Right lung (tissue), 10 donors: ENCODE measurements at places on chromosomes 5 and 9.

DNA sequence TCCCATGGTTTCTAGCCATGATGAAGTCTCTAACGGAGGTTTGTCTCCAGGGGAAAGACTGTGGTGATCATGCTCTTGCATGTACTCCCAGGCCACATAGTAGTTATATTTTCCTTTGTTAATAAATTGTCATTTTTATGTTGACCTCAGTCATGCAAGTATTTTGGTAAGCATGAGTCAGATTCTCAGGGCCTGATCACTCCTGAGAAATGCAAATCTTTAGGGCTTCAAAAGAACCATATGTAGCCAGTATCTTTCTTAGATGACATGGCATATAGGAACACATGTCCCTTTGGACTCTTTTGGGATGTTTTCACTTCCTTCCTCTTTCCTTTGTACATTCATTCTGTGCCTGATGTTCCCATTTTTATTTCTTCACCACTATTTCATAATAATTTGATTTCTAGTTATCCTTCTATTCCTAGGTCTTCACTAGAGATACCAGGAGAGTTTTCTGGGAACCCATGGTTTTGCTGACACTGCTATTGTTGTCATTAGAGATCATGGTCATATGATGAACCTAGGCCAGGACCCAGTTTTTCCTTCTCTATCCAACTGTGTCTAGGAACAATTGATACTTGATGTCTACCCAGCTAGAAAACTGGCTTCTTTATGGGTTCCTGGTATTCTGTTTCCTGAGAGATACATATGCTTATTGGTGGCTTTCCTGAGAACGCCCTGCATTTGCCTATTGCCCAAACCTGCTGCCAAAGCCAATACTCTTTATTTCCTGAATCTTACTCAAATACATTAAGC lies 248.1 kb upstream of the NREP start:
- DNase-seq = no peak

DNA sequence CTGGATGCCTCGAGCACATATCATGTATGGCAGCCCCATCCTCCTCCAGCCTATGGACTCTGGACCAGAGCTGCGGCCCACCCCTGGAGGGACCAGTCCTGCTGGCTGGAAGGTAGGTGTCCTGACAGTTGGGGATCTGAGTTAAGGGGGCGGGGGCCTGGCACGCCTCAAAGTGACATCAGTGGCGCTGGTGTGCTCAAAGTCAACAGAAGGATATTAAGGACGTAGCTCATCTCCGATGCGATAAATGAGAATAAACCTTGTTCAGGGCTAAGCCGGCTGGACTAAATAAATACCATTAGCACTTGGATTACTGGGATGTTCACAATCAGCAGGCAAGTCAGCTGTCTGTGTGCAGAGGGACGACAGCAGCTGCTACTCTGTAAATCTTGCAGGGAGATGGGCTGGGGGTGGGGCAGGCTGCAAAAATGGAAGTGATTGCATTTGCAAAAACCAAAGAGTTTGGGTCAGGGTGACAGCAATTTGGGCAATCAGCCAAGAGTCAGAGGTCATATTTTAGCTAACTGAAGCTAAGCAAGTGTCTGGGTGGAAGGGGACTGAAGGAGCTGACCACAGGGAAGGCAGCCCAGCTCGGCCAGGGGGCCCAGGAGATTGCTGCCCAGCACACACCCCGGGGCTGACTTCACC lies 80.0 kb upstream of the LRRTM2 start:
- peak; percentile 82 for DNase-seq

DNA sequence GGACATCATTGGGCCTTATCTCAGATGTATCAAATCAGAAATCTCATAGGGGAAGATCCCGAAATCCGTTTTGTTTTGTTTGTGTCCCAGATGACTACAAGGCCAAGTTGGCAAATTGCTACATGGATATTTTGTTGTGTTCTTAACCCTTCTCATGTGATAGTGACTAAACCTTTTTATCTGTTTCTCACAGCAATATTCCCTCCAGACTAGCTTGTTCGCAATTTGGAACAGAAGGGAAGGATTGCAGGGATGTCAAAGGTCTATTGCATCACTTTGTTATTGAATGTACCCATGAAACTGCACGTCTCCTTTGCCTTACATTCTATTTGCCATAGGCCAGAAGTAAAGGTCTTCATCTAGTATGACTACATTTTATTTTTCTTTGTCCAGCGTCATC lies 453.9 kb downstream of the NFIB start:
- no peak for DNase-seq

DNA sequence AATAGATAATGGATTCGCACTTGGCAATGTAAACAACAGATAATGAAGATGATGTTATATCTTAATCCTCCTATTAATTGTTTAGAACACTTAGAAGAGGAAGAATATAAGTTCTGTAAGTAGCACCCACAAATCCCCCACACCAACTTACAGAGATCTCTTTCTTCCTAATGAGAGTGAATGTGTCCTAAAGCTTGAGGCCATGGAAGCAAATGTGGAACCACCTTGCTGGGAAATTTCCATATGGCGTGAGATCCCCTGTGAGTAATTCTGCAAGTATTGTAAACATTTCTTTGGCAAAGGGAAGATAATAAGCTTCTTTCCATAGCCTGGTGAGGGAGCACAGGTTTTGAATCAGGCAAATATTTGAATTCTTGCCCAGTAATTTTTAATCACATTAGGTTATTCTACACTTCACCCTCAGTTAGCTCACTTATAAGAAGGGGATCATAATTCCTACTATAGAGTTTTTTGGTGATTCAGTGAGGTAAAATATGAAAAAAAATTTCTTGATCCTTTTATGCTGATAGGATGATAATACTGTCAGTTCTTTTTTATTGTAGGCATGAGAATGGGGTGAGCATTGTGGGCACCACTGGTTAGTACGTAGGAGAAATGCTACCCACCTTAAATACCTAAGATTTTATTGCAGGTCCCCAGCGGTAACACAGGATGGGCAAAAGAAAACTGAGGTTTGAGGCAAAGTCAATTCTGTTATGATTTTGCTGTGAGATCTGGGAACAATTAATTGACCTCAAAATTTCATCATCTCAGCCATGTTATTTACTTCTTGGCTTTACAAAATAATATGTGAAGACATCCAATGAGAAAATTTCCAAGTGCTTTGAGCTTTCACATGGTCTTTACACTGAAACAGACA lies 574.8 kb downstream of the PSAT1 start:
- DNase-seq = no peak

- no peak for DNase-seq
Observed at GRCh38 chr5:142697356-142698255, 11.7 kb upstream of the FGF1 start.

DNA sequence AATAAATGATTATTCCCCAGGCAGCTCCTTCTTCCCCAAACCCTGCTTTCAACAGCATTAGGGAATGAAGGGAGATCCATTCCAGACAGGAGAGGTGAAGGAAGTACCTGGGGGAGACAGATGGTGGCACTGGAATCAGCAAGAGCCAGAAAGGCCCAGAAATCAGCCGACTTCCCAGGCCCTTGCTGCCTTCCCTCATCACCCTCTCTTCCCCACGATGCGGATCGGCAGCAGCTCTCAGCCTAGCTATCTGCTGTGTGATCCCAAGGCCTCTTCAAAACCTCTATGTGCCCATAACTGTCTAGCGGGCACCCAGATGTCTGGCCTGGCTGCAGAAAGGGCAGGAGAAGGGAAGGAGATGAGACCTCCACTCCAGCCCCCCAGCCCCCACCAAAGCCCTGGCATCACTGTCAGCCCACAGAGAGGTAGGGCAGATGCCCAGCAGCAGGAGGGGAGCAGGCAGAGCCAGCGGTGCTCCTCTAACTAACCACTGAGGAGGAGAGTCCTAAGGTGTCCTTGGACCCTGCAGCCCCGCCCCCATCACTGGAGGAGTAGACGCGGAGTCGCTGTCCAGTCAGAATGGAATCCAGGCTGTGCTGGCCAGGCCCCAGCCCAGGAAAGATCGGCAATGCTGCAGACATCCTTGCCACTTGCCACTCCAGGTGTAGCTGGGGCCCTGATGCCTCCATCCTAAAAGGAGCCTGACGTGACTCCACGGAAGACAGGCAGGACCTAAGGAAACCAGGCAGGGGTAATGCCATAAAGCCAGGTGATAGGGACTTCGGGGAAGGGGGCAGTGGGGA lies 12.7 kb downstream of the CNTFR start:
- DNase-seq = no peak

DNA sequence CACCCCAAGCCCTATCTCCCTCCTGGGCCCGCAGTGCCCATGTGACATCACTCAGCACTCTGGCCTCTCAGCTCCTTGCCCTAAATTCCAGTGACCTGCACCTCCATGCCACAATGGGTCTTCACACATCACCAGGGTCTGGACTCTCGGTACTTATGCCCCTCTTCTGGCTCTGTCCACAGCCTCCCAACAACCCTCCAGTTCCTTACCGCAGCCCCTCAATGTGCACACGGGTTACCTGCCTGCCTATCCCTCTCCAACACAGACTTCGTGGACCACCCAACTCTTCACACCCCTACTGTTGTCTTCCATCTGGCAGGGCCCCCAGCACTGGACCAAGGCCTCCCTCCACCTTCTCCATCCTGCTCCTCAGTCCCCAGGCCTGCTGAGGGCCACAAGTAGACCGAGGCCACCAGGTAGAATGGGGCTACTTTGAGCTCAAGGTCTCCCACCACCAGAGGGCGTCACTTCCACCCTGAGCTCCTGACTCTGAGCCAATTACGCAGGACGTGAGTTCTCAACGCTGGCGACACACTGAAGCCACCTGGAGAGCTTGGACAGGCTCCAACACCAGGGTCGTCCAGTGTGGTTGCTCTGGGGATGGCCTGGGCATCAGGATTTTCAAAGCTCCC lies 172.1 kb downstream of the GABBR2 start:
- no peak for DNase-seq

- no peak for DNase-seq
Observed at GRCh38 chr5:174454890-174455289, 269.5 kb upstream of the MSX2 start.

DNA sequence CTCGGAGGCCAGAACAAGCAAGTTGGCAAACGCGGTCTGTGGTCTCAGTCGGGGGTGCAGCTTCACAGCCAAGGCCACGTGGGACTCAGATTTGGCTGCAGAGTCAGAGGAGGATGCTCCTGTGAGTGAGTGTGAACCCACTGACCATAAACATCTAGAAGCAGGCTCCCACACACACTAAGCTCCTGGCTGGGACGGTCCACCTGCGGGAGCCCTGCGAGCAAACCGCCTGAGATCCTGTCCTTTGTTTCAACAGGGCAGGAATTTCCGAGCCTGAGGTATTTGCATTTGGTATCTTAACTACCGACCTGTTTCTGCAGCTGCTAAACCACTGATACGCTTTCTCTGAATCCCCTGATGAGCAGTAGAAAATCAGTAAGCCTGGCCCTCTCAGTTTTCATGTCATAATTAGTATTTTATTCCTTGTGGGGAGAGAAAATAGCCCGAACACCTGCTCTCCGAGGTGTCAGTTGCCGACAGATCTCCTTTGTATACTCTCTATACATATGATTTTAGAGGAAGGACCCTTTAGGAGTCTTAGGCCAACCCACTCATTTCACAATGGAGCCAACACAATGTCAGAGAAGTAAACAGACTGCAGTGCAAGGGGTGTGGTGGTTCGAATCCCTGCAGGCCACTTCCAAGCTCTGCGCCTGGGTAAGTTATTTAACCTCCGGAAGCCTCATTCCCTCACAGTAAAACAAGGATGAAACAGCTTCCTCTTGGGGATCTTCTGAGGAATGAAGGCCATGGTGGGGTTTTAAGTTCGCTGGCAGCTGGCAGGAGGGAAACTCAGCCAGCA lies 40.9 kb upstream of the PWWP2A start:
- no peak for DNase-seq

DNA sequence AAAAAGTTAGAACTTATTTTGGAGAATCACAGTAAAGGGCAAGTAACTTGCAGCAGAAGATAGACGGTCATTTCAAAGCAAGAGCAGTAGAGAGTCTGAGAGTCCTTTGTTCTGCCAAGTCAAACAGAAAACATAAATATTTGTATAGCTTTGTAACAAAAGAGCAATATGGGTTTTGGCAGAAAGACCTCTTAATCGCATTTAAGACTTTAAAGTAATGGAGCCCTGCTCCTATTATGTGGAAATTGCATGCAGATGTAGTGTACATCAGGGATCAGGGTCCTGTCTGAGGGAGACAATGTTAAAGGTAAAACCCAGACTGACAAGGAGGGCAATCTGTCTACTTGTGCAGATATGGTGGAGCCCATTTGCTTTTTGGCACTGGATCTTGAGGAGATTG lies 87.2 kb downstream of the PGM5 start:
- peak; percentile 71 for DNase-seq

- DNase-seq = no peak
Observed at GRCh38 chr9:22073349-22073748, 64.2 kb upstream of the CDKN2B start.

GRCh38 chr9:134357631-134358025 lies 31.4 kb downstream of the RXRA start:
- DNase-seq = no peak

DNA sequence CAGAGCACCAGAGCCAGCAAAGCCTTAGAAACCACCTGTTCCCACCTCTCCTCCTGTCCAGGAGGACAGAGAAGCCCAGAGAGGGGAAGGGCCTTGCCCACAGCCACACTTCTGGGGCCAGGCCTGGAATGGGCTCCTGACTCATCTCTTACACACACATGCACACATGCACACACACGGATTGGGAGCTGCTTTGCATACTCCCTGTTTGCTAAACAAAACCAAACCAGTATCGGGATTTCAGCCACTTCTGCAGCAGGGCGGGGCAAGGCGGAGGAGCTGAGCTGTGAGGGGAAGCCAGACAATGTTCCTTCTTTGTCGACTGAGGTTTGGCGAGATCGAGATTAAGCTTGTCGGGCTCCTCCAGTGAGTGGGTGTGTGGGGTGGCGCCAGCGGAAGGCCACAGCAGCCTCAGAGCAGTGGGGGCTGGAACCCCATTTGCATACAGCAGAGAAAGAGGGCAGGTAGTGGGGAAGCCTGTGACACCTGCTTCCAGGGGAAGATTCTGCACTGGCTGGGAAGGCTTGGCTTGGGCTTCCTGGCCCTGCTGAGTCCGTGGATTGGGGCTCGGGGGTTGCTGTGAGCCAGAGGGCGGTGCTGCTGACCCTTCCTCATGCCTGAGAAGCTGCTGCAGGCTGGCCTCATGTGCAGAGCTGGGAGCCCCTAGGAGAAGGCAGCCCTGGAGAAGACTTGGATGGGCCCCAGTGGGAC lies 16.1 kb downstream of the GFI1B start:
- no peak for DNase-seq

DNA sequence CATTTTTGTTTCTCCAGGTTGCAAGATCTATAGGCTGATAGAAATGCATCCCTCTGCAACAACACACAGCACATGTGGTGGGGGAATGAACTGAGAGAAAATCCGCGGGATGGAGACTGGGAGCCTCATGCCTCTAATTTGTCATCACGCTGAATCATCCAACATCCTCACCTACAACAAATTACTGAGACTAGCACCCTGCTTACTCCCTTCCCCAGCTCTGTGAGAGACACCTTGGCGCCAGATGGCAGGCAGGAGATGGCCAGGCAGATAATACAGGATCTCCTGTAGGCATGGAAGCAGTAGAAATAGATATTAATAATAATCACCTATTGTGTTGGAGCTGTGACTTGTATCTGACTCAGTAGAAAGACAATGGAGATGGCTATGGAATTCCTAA lies 276.9 kb downstream of the SEMA5A start:
- DNase-seq = no peak

DNA sequence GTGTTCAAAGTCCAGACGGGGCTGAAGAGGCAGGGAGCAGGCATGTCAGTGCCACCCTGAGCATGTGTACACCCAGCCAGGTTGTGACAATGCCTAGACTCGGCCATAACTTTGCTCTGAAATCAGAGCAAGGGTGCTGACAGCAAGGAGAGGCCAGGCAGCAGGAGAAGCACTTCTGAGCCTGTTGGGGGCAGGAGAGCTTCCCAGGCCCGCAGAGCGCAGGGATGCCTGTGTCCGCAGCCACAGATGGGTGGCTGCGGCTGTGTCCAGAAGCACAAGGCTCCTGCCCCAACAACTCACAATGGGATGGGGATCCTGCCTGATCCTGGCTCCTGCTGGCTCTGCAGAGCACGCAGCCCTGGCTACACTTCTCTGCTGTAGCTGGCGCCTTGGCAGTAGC lies 373.9 kb downstream of the CHSY3 start:
- no peak for DNase-seq
